LHCN-M2 (cell line): ENCODE measurements at places on chromosomes 13 and 19. TPM values are rescaled to one million over a fixed set of nuclear protein-coding genes. Genes with fewer than 3 reads are reported as not detected.
A peak's percentile ranks its signal among the peaks of the same experiment; 100 is the strongest.

- DNase-seq = no peak
Observed at GRCh38 chr13:68697551-68697950, 1410.1 kb upstream of the ATXN8OS start.

DNA sequence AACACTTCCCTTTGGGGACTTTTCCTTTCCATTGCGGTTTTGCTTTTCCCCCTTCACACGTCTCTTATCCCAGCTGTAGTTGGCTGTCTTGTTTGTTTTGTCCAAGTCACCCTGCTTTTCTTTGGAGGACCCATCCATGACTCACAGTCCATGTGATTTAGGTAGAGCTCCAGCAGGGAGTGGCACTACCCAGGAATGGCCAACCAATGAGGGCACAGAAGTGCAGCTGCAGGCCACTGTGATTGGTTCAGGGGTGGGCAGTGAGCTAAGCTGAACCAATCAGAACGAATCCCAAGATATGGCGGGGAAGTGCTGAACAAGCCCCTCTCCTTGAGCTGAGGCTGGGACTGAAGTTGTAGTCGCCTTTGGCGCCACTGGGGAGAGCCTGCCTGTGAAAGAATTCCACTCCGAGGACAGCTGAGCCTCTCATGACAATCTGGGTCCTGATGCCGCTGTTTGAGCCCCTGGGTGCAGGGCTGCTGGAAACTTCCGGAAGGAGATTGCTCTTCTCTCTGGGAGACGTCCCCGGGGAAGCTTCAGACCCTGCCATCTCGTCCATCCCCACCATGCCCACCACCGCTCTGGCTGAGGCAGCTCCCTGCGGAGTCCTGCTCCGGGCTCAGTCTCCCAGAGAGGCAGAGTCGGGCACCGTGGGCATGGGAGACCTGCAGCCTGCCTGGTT, 62.9 kb upstream of the URI1 start:
- peak; percentile 59 for DNase-seq

GRCh38 chr19:43673637-43674036, 3.7 kb upstream of the PLAUR start:
- DNase-seq = no peak

- peak; percentile 7 for DNase-seq
Observed at GRCh38 chr13:38415233-38415632, 65.6 kb downstream of the UFM1 start.

GRCh38 chr13:48568370-48569103, 35.7 kb upstream of the RCBTB2 start:
- DNase-seq = no peak

- DNase-seq = no peak
Observed at GRCh38 chr13:111115965-111116521, 933 bp downstream of the ARHGEF7 start.

- DNase-seq = no peak
Observed at GRCh38 chr19:10096615-10096963, 5.9 kb downstream of the ANGPTL6 start.

GRCh38 chr13:79802389-79803085, 321.6 kb downstream of the NDFIP2 start:
- DNase-seq = no peak

CEACAM16 gene
- total RNA-seq = not detected in 2 replicates

ZNF610 gene
- total RNA-seq = 1.8 and 2.4 TPM in 2 replicates

- no peak for DNase-seq
Observed at GRCh38 chr19:17245535-17245984, at the start of gene NR2F6. Gene NR2F6 (minus strand): TSS chr19:17245919. CDS start chr19:17245220, 699 bp downstream.

CYP4F2 gene
- total RNA-seq = not detected in 2 replicates

GRCh38 chr13:23460921-23461320, 27.4 kb upstream of the SACS start:
- DNase-seq = no peak

FCAR gene
- total RNA-seq = not detected in 2 replicates

DNA sequence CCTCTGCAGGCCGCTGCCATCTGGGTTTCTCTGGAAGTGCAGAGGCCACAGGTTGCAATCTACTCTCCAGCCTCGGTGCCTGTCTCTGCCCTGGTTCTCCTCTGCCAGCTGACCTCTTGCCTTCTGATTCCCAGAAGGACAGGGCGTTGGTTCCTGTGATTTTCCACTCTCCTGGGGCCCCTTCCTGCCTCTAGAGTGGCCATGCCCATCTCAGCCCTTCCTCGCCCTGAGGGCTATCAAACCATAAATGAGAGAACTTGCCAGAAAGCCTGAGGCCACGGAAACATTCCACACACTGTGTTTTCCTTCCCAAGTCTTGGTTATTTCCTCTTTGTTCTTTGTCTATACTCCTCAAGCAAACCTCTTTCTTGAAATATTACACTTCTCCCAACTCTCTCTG, 146.2 kb downstream of the SHISA2 start:
- DNase-seq = no peak

DNA sequence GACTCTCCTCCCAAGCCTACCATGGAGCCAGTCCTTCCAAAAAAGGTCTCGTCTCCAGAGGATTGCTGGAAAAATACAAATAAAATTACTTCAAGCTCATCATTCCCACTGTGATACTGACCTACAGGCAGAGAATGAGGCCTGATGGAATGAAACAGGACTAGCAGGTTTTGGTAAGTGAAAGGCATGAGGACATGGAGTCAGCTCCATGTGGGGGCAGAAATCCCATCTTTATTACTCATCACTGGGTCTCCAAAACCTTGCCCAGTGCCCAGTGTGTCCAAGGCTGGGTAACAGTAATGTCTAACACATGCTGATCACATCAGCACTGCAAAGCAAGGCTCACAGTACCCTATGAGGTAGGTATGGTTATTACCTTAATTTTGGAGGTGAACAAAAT, 235.4 kb downstream of the DNAJC15 start:
- DNase-seq = no peak

DNA sequence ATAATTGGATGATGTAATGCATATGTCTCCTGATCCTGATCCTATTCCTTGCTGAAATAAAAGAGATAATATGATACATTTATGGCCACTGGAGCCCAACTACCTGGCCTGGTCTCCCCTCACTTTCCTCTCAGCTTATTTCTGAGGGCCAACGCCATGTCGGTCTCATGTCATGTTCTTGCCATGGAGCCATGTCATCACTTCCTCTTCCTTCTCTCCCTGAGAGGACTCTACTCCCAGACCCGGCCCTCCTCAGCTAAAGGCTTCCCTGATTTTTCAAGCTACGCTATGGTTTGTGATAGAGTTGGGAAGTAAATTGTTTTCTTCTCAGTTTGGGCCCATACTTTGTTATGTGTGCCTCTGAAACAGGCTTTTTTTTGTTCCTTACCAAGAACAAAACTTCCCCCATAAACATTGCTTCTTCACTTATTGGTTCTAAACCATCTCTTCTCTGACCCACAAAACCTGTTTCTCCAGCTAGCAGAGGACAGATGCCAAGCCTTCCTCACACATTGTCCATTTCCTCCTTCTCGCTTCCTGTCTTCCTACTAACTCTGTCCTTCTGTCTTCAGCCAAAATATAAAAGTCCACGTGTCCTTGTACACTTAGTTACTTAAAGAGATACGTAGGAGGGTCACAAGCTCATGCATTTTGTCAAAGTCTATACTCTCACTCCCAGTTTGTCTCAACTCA, 319.9 kb upstream of the DACH1 start:
- no peak for DNase-seq

- no peak for DNase-seq
Observed at GRCh38 chr19:37077501-37077933, 716 bp upstream of the ZNF420 start.

ELSPBP1 gene
- total RNA-seq = not detected in 2 replicates

- peak; percentile 71 for DNase-seq
Observed at GRCh38 chr13:26601669-26602068, 44.2 kb downstream of the WASF3 start.

GRCh38 chr13:41639955-41640780, 182.8 kb downstream of the RGCC start:
- DNase-seq = no peak

ZNF85 gene
- total RNA-seq = 13.6 and 14.0 TPM in 2 replicates

DNA sequence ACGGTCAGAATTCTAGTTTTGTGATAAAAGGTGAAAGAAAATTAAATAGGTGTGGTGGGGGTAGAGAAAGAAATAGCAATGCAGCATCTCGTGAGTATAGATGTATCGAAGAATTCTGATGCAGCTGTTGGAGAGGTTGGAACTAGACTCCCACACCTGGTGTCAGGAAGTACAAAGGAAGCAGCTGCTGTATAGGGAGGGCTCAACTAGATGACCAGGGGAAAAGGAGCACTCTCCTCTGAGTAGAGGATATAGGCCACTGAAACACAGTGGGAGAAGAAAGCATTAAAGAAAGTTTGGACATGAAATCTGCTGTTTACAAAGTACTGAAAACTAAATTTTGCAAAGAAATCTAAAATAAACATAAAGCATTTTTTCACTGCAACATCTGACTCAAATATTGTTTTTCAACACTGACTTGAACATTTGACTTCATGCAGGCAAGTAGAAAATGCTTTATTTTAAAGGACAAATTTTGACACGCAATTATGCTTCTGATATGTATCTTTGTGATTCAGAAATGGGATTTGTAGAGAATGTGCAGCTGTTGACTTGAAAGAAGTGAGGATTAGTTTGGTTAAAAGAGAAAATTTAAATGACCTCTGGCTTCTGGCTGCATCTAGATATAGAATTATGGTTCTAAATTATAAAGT, 82.2 kb downstream of the MIPEP start:
- peak; percentile 92 for DNase-seq

DNA sequence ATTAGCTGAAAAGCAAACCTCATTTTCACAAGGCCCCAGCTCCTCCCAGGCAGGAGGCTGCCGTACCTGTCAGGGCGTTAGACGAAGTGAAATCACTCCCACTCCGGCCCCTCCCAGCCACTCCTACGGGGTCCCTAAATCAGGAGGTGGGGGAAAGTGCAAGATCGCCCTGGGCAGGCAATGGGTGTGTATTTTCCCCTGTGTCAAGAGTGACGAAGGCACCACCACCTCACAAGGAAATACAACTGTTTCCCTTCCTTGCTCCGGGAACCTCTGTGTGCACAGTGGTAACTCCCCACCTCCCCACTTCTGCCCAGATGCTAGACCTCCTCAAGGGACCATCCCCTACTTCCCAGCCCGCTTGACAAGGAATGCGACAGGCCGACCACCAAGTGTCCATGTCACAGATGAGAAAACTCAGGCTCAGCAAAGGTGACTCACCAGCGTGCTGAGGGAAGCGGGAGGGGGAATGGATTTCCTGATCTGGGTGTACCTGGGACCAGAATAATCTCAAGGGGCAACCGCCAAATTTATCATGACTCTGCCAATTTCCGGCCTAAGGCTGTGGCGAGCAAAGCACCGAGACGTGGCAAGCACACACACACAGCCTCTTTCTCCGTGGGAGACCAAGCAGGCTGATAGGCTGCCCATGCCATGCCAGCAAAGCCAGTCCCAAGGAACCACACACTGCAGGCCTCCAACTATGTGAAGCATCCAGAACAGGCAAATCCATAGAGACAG, 7.3 kb downstream of the PPP6R1 start:
- DNase-seq = no peak

DNA sequence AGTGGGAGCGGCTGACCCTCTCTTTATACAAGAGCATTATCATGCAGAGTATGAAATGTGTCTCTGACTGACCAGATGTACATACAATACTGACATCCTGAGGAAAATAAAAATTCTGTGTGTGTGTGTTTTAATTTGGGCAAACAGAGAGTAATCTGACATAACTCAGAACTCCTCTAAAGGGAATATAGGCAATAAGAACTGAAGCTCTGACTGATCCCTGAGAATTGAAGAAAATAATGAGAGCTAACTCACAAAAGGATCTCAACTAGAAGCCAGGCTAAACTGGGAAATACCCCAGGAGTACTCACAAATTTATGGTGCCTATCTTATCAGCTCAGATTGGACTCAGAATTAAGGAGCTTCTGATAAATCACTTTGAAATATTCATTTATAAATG, 539.9 kb downstream of the OLFM4 start:
- DNase-seq = no peak

GRCh38 chr13:94708031-94708859, 4.1 kb downstream of the SOX21 start:
- DNase-seq = no peak

GRCh38 chr19:33868788-33869412, 72.2 kb downstream of the KCTD15 start:
- DNase-seq = peak; percentile 4

- DNase-seq = peak; percentile 5
Observed at GRCh38 chr19:23437901-23438300, 42.6 kb upstream of the ZNF91 start.

ZDHHC20 gene
- 81.2 and 91.9 TPM in 2 replicates for total RNA-seq

DNA sequence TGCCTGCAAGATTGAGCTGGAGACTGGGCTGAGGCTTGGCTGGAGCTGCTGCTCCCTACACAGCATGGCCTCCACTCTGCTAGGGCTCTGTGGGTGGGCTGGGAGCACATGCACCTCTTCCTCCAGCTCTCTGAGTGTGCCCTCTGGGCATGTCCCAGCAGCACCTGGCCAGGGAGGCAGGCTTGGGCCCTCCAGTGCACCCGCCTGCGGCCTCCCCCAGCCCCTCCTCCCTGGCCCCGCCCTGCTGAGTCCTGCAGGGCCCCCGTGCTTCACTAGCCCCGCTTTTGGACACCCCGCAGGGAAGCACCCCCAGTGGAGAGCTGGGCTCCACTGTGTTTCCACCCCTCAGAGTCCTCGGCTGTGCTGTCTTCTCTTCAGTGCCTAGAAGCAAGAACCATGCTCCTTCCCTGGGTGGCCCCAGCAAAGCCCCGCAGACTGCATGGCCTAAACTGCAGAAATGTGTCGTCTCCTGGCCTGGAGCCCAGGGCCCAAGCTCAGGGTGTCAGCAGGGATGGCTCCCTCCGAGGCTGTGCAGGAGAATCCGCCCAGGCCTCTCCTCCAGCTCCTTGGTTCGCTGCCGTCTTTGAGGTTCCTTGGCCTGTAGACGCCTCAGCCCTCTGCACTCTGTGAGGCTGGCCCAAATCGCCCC, 5.0 kb upstream of the TEX29 start:
- DNase-seq = no peak

C19orf81 gene
- not detected in 2 replicates for total RNA-seq

- no peak for DNase-seq
Observed at GRCh38 chr13:113646376-113646775, 11.6 kb downstream of the ATP4B start.

TSSK6 gene
- total RNA-seq = 2.4 TPM in 2 replicates

DNA sequence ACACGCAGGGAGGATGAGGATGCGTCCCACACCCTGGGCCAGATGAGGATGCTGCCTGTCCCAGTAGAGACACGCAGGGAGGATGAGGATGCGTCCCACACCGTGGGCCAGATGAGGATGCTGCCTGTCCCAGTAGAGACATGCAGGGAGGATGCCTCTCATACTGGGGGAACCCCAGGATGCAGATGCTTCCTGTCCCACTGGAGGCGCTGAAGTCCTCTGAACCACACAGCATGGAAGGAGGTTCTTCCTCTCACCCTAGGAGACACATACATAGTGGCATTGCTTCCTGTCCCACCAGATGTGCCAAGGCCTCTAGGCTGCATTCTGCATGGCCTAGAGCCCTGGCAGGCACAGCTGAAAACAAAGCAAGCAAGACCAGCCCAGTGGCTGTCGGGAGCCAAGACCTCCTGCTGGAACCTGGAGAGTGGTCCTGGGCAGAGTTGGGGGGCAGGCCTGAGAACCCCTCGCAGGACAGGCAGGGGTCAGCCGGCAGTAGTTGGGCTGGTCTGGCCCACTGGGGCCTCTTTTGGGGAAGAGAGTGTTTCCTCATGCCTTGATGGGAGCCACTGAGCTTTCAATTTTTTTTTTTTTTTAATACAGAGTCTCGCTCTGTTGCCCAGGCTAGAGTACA, 4.3 kb downstream of the HPN start:
- DNase-seq = peak; percentile 44

- DNase-seq = no peak
Observed at GRCh38 chr13:104976986-104977385, 1558.5 kb downstream of the EFNB2 start.
